Left lung (tissue), 14 donors: ENCODE measurements at places on chromosomes 2 and 18.
A peak's percentile ranks its signal among the peaks of the same experiment; 100 is the strongest.

DNA sequence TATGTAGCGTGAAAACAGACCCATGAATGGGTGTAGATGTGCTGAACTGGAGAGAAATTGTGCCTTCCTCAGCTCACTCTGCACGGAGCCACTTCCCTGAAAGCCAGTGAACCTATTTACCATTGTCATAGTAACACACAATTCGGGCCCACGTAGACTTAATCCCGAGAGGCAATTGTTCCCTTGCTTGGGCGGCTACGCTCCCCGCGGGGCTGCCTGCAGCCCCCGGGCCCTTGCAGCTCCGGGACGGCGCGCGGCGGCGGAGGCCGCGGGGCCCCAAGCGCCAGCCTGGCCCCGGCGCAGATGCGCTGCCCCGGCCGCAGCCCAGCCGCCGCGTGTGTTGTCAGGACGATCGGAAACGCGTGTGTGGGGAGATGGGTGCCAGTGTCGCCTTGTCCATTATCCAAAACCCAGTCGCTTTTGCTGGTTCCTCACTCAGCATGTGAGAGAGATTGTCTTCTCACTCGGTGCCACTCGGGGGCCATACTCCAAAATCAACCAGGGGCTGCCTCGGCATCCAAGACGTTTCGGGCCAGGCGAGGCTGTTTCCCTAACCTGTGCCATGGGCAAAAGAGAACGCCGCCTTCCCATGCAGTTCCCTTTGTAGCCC, 17.9 kb upstream of the LRRTM1 start:
- no peak for DNase-seq

- no peak for DNase-seq
Observed at GRCh38 chr2:241025639-241026038, 27.2 kb downstream of the SNED1 start.

GRCh38 chr2:159613651-159614285, 2.6 kb downstream of the BAZ2B start:
- DNase-seq: no peak

DNA sequence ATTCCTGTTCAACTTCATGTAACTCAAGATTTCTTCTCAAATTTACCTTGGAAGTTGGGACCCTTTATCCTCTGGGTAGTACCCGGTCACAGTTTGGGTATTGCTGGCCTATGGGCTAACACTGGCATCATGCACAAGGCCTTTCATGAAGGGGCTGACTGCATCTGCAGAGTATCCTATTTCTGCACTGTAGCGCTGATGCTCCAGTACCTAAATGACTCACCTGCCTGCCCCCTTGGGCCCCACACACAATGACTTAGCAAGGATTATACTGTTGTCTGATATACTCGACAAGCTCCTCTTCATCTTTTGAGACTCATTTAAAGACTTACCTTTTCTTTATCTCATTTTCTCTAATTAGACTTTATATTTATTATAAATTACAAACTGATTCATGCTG, 39.9 kb downstream of the DNAH6 start:
- no peak for DNase-seq

- DNase-seq: no peak
Observed at GRCh38 chr2:179447839-179448447, 183.3 kb upstream of the SESTD1 start.

DNA sequence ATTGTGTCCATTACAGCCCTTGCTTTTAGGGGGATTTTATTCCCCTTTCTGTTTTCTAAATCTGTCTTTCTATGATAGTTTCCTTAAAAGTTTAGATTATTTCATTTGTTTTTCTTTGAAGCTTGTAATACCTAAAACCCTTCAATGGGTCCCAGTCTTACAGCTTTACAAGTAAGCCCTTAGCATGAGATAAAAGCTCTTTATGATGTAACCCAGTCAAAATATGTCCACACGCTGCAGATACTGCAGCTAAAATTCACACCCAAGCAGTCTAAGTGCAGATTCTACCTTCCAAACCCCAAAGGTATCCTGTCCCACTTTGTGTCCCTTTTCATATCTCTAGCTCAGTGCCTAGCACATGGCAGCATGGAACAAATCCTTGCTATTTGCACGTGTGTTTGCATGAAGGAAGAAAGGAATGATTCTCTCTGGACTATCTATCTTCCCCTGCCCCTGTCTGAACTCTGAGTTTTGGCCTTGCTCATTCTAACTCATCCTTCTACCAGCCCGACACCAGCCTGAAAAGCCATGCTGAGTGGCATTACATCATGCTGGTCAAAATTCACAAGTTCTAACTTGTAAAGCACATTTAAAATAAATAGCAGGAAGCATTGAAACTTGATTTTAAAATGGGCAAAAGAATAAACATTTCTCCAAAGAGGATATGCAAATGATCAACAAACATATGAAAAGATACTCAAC, 623.2 kb downstream of the IRS1 start:
- DNase-seq: no peak

- DNase-seq: no peak
Observed at GRCh38 chr18:49214706-49215105, 245.7 kb downstream of the DYM start.

DNA sequence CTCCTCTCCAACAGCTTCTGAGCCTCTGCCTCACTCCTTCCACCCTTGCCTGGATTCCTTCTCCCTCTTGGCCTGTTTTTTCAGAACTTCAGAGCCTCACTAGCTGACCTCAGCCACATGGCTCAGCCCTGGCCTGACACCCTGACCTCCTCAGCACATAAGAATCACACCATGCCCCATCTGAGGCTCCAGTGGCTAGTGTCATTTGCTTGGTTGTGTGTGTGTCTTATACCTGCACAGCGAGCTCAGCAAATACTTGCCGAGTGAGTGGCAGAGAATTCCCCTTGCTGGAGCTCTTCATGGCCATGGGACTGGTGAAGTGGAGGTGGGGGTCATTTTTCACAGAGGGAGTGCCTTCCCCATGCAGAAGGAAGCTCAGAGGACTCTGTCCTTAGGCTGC, 70.2 kb downstream of the CELF4 start:
- no peak for DNase-seq

GRCh38 chr2:66334237-66335029, 100.5 kb upstream of the MEIS1 start:
- DNase-seq: no peak

DNA sequence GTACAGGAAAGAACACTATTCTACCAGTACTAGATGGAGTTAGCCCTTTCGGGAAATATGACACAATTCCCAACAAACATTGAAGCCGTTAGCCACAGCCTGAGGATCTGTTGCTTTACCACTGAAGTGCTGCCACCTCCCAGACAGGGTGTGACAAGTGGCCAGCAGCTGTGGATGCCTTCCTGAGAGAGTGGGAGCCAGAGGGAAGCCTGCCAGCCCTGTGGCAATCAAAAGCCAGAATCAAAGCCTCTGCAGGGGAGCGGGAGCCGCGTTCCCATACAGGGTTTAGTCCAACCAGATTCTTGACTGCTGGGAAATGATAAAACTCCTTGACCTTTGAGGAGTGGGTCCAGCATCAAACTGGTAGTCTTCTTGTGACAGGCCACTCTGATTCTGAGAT, 38.0 kb downstream of the SLC4A1AP start:
- no peak for DNase-seq

DNA sequence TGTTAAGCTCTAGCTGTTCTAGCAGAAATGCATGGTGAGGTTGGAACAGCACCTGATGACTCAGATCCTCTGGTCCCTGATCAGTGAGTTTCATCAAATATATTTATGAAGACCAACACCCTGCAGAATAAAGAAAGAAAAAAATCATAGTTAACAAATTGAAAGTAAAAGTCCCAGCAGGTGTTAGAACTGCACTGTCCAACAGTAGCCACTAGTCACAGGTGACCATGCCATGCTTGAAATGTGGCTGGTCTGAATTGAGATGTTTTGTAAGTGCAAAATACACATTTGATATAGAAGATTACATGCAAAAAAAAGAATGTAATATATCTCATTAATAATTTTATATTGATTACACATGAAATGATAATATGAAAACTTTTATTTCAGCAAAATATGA, 1010.7 kb upstream of the ZEB2 start:
- no peak for DNase-seq

- no peak for DNase-seq
Observed at GRCh38 chr2:830419-831224, 120.0 kb upstream of the SNTG2 start.

GRCh38 chr2:127049927-127050802, 56.8 kb downstream of the BIN1 start:
- peak; percentile 91 for DNase-seq

DNA sequence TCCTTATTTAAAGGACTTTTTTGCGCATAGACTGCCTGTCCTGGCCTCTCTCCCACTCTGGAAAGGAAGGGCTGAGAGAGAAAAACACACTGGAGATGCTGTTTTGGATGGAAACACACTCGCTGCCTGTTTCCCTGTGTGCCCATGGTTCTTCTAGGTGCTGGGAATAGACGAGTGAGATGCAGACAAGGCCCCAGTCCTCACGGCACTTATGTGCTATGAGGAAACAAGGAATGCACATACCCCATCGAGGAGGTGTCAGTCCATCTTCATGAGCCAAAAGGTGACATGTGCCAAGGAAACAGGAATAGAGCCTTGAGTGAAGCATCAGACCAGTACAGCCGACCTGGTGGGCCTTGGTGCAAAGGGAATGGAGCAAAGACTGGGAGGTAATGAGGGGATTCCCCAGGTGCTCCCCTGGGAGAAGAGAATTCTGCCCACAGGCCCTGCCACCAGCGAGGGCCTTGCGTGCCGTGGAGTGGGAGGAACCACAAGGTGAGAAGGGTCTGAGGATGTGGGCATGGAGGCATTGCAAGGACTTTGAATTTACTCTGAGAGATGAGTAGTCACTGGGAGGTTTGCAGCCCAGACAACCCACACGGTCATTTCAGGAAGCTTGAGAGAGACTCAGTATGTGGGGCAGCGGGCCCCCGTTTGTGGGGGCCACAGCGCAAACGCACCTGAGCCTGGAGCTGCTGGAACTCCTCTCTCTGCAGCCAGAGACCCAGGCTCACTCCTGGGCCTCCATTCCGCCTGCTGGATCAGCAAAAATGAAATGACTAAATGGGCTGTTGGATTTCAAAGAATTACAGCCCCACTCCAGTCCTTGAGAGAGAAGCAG, 197.5 kb upstream of the COPS8 start:
- no peak for DNase-seq

DNA sequence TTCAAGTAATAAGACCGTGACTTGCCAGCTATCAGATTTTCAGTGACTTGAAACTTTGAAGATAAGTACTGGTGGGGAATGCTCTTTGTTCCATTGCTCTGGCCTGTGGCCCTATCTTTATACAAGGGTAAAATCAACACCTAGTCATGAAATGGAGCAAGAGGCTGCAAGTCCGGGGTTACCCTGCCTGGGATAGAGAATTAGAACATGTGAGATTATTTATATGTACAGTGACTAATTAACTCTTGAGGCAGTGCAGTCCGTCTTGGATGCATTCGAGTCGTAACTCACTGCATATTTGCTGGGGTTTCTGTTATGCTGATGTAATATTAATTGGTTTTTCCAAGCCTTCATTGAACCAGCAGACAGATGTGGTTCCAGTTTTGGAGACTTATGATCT, 105.8 kb upstream of the LYPD6 start:
- no peak for DNase-seq

DNA sequence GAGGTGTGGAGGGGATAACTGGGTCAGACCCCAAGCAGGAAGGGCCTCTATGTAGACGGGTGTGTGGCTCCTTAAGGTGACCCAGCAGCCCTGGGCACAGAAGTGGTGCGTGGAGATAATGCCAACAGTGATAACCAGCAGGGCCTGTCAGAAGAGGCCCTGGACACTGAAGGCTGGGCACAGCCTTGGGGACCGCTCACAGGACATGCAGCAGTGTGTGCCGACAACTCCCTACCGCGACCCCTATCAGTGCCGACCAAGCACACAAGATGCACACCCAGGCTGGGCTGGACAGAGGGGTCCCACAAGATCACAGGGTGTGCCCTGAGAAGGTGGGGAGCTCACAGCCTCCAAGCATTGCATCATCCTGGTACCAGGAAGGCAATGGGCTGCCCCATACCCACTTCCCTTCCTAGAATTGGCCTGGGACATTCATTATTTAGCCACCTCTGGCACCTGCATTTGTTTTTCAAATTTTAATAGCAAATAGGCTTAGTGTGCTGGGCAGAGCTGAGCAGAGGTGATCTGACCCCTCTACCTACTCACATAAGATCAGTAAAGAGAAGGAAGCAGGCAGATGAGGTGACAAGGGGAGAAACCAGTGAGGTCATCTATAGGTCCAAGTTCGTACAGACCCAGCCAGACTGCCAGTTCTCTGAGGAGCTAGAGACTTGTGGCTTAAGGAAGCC, 55.2 kb downstream of the BCL11A start:
- DNase-seq: no peak

DNA sequence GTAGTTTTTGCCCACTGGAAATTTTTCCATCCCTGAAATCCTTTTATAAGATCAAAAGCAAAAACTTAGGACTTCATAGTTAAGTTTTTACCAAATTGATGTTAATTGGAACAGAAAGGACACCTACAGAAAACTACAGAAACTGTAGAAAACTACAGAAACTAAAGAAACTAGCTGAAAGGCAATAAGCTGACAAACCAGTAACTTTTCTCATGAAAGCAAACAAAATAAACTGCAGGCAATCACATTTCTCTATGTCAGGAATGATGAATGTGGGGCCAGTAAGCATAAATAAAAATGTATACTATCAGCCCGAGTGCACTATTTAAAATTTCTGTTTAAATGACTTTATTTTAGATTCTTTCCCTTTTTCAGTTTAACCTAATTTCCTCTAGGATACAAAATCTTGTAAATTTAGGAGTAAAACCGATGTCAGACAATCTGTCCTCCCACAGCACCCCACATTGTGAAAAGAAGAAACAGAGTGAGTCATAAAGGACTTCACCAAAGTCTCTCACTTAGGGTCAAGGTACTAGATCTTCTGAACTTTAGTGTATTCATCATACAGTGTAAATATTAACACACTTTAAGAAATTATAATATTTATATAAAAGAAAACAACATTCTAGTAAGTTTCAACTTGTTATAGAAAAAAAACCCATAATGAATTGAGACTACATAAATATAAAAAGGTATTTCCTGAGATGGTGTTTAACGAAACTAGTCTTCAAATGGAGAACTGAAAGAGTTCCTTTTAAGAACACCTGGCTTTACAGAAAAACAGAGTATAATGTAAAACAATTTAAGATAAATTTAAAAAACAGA, 46.6 kb downstream of the USP40 start:
- DNase-seq: no peak

- no peak for DNase-seq
Observed at GRCh38 chr18:28682912-28683311, 506.0 kb upstream of the CDH2 start.

- DNase-seq: no peak
Observed at GRCh38 chr18:25047983-25048382, 304.0 kb downstream of the ZNF521 start.

DNA sequence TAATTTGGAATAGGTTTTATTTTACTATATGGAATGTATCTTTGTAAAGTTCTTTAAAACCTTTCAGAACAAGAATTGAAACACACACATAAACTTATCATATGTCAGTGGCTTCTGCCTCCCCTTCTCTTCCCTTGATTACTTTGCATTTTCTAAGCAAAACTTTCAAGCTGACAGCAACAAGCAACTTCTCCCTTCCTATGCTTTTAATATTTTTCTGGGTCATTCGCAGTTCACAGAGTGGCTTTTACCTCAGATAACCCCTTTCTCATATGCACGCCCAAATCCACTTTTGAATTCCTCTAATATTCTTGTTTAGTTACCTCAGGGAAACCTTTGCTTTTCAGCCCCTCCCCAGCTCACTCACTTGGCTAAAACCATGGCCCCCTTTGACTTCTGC, 36.7 kb upstream of the CDC42EP3 start:
- DNase-seq: no peak
